ENCODE measurements at places on chromosomes 4 and X. TPM values are rescaled to one million over a fixed set of nuclear protein-coding genes. Genes with fewer than 3 reads are reported as not detected.

DNA sequence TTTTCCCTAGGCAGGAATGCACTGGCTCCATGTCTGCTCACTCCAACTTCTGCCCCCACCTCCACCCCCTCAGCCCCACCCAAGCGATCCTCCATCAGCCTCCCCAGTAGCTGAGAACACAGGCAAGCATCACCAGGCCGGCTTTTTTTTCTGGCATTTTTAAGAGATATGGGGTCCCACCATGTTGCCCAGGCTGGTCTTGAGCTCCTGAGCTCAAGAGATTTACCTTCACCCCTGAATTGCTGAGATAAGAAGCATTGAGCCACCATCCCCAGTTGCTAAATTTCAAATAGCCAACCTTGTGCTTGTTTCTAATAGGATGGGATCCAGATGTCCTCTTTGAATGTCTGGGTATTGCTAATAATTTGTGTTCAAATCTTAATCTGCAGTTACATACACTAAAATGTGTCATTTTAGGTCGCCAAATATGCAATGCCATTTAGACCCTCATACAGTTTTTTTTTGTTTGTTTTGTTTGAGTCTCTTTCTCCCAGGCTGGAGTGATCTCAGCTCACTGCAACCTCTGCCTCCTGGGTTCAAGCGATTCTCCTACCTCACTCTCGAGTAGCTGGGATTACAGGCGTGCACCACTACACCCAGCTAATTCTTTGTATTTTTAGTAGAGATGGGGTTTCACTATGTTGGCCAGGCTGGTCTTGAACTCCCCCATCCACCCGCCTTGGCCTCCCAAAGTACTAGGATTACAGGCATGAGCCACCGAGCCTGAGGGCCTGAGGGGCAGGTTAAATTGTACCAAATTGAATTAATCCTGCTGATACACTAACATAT is 8.8 kb downstream of the LARP7 start:
- no peak for DNase-seq

DNA sequence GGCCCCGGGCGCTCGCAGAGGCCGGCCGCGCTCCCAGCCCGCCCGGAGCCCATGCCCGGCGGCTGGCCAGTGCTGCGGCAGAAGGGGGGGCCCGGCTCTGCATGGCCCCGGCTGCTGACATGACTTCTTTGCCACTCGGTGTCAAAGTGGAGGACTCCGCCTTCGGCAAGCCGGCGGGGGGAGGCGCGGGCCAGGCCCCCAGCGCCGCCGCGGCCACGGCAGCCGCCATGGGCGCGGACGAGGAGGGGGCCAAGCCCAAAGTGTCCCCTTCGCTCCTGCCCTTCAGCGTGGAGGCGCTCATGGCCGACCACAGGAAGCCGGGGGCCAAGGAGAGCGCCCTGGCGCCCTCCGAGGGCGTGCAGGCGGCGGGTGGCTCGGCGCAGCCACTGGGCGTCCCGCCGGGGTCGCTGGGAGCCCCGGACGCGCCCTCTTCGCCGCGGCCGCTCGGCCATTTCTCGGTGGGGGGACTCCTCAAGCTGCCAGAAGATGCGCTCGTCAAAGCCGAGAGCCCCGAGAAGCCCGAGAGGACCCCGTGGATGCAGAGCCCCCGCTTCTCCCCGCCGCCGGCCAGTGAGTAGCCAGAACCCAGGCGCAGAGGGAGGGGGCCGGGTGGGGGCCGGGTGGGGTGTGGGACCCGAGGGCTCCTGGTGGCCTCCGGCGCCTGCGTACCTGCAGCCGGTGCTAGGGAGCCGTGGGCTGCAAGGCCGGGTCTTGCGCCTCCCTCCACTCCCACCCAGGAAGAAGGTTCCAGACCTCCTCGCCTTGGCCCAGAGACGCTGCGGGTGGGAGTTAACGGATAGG is 534 bp downstream of the MSX1 start:
- no peak for DNase-seq

- DNase-seq: no peak
Observed at GRCh38 chr4:1502501-1502886, 96.3 kb upstream of the NKX1-1 start.

Gene FRMD7
- not detected for total RNA-seq

Gene TRIM60
- not detected for total RNA-seq

Gene HSD17B13
- 4.5 TPM for total RNA-seq

Gene RNF212
- not detected for total RNA-seq
